ENCODE measurements at places on chromosomes 4 and X.

GRCh38 chrX:150982235-150982787 is 824 bp upstream of the HMGB3 start:
- DNase-seq, result no peak

- no peak for DNase-seq
These were observed 33.0 kb upstream of the TTC29 start for GRCh38 chr4:146978641-146979040.

DNA sequence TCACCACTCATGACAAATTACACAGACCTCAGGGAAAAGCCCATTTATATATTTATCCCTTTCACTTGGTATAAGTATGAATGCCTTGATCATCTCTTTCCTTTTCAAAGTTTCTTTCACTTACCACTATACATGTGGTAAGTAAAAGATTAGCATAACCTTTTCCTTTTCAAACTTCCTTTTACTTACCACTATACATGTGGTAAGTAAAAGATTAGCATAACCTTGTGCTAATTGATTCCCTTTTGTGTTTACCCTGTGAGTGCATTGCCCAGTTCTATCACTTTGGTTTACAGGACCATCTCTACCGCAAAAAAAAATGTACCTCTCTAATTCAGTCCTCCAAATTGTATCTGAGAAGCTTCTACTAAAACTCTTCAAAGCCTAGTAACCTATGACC is 32.7 kb upstream of the TCEANC start:
- no peak for DNase-seq

GRCh38 chr4:163070023-163070422 is 96.7 kb downstream of the NAF1 start:
- DNase-seq, result no peak

DNA sequence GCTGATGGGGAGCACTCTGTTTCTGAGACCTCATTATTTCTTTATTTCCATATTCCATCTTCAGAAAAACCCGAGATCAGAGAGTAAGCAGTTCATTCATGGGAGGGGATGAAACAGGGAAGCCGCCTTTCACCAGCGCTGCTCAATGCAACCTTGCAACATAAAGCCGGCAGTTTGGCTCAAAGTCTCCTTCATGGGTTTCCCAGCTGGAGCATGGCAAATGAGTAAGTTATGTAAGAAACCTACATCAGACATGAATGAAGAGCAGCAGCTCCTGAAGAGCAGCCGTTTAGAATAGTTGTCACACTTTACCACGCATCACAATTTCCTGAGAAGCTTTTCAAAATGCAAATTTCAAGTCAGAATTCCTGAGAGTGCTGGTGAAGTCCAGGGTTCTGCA is 578.8 kb downstream of the FSTL5 start:
- DNase-seq, result no peak

DNA sequence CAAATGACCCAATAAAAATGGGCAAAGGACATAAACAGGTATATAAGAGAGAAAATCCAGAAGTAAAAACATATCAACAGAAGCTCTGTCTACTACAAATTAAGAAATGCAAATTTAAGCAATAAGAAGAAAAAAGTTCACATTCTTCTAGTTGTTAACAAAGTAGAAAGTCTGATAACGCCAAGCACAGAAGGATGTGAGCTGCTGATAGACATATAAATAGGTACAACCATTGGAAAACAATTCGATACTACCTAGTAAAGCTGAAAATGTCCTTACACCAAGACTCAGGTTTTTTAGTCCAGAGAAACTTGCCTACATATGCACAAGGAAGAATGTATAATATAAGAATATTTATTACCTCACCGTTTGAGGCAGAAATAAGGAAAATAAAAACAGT is 35.8 kb upstream of the SLAIN2 start:
- DNase-seq, result no peak

DNA sequence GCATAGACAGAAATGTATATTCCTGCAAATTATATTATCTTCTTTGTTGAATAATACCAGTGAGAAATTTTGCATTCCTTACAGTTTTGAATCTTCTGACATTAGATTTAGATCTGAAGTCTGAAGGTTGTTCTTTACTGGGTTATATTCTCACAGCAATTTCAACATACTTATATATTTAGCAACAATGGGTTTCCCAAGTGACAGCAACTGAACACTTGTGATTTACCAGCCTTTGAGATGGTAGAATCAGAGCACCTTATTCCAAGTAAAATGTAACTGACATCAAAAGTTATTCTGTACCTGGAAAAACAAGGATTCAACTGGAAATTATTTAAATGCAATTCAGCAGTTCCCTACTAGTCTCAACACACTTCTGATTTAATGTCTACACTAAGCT is 66.0 kb downstream of the RELL1 start:
- DNase-seq, result no peak

- DNase-seq, result no peak
These were observed 61.2 kb downstream of the UPRT start for GRCh38 chrX:75335127-75335458.

- DNase-seq, result no peak
These were observed 10.5 kb downstream of the PPAT start for GRCh38 chr4:56424697-56425514.

- DNase-seq, result no peak
These were observed 67.1 kb upstream of the PRKX start for GRCh38 chrX:3780564-3780963.

GRCh38 chr4:108060164-108060563 is 70.5 kb downstream of the HADH start:
- DNase-seq, result peak; percentile 32

DNA sequence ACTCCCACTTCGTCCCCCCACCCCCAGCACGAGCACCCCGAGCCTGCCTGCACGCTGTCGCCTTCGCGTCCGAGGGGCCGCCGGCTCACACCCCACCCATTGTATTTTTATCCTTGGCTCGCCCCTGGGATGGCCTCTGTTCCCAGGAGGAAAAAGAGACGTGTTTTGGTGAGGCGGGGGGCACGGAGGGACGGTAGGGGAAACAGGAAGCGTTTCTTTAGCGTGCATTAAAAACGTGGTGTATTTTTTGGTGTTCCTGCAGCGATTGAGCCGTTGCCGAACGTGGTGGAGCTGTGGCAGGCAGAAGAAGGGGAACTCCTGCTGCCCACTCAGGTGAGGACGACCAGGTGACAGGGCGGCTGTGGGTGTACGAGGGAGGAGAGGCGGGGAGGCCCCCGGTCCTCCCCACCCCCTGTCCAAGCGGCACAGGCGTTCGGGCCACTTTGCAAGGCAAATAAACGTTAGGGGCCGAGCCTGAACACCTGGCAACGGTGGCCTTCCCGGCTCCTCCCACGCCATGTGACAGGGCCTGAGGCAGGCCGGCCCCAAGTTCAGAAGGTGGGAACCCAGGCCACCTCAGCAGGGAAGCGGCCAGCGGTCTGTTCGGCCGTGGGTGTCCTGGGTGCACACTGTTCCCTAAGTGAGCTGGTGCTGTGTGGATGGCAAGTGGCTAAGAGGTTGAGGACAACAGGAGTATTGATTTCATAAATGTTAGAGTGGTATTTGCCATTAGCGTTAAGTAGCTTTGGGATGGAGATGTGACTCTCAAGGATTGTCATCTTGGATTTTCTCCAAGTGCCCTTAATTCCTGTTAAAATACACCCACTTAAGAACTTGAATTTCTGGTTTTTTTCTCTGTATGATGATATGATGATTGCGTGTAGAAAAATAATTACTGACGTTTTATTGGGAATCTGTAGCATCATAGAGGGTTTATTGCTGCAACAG is 1.1 kb downstream of the TMEM131L start:
- no peak for DNase-seq

DNA sequence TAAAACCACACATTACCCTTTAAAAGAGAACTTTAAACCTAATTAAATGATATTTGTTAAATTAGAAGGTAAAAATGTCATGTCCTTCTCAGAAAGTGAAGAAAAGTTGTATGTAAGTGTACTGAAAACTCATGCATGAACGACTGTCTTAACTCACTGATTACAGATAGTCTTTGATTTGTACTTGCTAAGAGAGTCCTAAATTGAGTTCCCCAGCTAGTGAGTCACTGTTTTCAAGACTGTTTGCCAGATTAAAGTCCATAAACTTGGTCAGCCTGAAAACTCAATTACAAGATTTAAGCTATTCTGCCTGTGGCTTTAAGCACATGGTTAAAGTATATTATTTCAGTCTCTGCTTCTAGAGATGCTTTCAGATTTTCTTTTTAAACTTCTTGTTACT is 124.9 kb upstream of the ZCCHC13 start:
- no peak for DNase-seq

DNA sequence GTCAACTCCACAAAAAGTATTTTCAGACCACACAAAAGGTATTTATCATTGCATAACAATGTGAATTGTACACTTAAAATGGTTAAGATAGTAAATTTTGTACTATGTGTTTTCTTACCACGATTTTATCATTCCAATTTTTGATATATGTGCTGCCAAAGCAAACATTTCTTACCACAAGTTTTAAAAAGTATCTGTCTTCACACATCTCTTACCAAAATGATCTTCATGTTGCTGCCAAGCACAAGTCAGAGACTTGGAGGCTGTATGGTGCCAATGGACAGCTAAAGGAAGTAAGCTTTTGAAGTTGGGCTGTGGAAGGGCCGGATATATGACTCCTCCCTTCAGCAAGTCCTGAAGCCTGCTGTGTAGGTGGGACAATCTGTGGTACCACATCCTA is 67.9 kb downstream of the TMLHE start:
- DNase-seq, result no peak

- no peak for DNase-seq
These were observed 39.6 kb downstream of the PDLIM5 start for GRCh38 chr4:94491322-94491721.

DNA sequence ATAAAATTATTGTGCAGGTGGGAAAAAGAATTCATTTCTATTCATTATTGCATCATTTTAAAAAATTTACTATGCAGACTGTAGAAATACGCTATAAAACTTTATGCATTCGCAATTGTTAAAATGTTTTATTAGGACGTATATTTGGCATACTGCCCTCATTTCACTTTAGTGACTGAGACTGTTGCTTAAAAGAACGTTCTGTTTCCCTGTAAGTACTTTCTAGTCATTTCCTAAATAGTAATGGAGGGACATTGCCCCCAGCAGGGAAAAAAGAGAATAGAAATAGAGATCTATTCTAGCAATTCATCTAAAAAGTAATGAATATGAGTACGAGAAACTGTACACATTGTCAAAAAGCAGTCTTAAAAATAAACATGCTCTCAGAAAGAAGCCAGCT is 1295.8 kb upstream of the TENM3 start:
- DNase-seq, result no peak

GRCh38 chrX:100379388-100379986 is 30.6 kb downstream of the PCDH19 start:
- DNase-seq, result peak; percentile 1

DNA sequence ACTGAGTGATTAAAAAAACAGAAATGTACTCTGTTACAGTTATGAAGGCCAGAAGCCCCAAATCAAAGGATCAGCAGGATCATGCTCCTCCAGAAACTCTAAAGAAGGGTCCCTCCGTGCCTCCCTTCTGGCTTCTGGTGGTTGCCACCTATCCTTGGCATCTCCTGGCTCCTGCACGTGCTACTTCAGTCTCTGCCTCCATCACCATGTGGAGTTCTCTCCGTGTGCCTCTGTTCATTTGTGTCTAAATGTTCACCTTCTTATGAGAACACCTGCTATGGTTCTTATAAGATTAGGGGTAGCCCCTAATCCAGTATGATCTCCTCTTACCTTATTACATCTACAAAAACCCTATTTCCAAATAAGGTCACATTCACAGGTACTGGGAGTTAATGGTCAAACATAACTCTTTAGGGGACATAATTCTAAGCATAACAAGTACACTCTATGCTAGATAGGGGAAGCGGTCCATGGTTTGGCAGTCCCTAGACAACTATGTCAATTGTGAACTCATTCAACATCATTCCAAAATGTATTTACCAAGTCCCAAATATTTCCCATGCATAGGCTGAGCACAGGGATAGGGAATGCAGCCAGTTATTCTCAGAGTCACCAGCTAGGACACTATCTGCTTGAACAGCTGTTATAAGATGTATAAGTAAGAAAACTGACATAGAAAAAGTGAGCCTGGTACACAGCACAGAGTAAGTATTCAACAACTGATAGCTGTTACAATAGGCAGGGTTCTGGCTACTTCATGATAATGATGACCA is 295.5 kb upstream of the BOD1L1 start:
- DNase-seq, result no peak

GRCh38 chr4:139511320-139511719 is 44.7 kb downstream of the SETD7 start:
- DNase-seq, result no peak

- DNase-seq, result no peak
These were observed 1.5 kb upstream of the IL21 start for GRCh38 chr4:122622400-122622799.

GRCh38 chr4:53622739-53623151 is 31.5 kb upstream of the LNX1 start:
- no peak for DNase-seq

- no peak for DNase-seq
These were observed 47.6 kb downstream of the ANAPC4 start for GRCh38 chr4:25424539-25425228.

DNA sequence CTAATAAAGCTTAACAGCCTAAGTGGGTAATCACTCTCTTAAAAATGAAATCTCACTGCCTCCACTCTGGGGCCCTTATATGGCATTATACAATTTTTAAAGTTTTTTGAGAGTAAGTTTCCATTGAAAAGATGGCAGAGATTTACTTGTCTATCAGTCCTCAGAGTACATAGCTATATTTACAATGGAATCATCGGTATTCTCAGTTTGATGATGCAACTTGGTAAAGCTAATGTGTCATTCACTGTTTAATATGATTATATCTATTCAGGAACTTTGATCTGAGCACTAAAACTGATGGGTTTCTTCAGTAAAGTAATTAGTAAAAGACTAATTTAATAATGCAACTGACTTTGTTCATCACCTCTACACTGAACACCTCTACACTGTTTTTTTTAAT is 51.6 kb downstream of the CT47B1 start:
- DNase-seq, result no peak

DNA sequence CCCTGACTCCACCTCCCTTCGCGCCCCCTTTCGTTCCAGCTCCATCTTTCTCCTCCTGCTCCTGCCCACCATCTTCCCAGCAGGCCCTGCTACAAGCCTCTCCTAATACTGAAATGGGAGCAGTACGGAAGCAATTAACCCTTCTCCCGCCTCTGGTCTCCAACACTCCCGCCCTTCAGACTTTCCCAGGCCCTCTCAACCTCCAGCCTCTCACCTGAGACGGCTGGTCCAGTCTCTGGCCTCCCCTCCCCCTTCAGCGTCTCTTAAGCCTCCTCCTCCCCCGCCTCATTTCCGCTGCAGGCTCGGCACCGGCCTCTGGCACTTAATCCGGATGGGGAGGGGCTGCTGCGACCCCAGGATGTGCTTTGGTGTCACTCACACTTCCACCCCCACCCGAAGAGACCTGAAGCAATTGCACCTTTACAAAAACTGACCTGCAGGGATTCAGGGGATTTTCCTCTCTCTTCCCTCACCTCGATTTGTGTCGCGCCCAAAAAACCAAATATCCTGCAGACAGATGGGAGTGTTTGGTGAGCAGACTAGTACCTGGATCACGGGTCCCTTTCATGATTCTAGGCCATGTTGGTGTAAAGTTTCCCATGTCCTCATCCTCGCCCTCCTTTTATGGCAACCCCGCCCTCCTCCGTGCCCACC is 657 bp downstream of the TCEAL8 start:
- no peak for DNase-seq

GRCh38 chr4:136112116-136112515 is 1420.2 kb downstream of the PCDH18 start:
- DNase-seq, result no peak
